ENCODE measurements at places on chromosomes 4 and X.

DNA sequence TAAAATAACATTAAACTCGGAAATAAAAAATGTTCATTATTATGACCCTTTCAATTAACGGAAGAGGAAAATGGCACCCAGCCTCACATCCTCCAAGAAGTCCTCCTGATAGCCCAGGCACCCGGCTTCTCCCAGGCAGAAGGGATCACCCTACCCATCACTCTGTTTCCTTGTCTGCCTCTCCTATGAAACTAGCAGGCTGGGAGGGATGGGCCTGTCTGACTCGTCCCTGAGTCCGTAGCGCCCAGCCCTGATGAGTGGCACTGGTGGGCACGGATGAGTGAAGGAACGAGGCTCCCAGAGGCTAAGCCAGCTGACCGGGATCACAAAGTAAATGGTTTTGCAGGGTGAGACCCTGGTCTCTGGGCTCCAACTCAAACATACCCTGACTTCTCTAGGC is 28.6 kb upstream of the KIAA0232 start:
- no peak for DNase-seq

DNA sequence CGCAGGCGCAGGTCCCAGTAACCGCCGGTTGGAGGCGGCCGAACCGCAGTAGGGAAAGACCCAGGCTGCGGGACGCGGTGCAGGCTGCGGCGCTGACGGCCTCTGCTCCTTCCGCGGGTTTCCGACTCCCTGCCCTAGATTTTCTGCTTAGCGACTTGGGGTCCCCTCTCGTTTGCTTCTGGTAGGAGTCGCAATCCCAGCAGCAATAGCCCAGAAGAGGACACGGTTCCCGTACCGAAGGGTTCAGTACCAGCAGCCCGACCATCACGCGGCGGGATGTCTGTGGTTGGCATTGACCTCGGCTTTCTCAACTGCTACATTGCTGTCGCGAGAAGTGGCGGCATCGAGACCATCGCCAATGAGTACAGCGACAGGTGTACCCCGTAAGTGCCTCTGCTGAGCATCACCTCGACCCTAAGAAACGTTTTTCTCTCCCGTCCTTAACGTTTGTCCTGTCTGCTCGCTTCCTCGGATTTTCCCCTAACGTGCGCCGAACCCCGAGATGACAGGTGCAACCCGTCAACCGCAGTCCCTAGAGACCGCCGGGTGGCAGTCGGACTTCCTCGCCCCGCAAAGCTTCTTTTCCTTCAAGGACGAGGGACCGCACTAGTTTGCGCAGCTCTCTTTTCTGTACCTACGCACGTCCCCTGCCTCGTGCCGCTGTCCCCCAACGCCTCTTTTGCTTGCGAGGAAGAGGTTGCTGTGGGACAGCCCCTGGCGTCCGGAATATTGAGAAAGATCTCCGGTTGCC is at the start of gene HSPA4L:
Gene HSPA4L, plus strand, starts transcription at position 48 of the 751 bp plus-strand sequence. Its CDS starts 229 bp downstream, at position 277.
- peak; percentile 48 for DNase-seq

GRCh38 chrX:153395613-153396319 is 5.4 kb downstream of the PNMA6E start:
- no peak for DNase-seq

DNA sequence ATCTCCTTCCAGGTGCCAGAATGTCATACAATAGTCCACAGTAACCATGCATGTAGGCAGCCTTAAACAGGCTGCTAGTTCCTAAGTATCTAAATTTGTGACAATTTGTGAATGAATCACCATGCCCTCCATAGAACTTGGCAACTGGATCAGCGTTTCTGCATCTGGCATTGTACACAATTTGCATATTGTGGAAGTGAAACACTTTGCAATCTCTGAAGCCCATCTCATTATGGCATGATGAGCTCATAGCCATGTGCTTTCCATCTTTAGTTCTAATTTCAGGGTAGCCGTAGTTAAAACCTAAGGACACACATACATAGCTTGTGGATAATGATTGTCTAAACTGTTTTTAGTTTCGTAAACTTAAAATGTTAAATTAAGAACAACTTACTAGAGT is 573.6 kb downstream of the PPP4R3C start:
- DNase-seq: peak; percentile 8
